Activated T-helper 9 cell treated with anti-CD3 and anti-CD28 coated beads, Interleukin-2, amount 50 U/mL, for 16 hours (primary cell): ENCODE measurements at places on chromosomes 12 and 14.
A peak's percentile ranks its signal among the peaks of the same experiment; 100 is the strongest.

DNA sequence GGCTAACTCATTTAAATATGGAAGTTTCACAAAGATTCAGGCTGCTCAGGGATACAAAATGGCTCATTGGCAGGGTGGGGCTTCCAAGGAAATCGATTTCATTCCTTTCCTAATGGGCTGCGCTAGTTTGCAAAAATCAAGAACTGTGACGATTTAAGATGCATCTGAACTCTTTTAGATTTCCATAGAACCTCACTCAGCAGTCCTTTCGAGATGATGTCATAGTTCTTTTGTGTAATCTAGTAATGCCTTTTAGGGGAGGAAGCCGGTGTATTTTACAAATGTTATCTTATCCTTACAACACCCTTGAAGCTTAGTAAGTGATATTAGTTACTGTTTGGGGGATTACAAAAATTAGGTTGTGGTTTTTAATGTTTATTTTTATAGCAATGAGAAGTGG, 239.8 kb downstream of the RGS6 start:
- DNase-seq, result no peak

GRCh38 chr12:54356228-54356627, 8.1 kb downstream of the GPR84 start:
- DNase-seq, result no peak

DNA sequence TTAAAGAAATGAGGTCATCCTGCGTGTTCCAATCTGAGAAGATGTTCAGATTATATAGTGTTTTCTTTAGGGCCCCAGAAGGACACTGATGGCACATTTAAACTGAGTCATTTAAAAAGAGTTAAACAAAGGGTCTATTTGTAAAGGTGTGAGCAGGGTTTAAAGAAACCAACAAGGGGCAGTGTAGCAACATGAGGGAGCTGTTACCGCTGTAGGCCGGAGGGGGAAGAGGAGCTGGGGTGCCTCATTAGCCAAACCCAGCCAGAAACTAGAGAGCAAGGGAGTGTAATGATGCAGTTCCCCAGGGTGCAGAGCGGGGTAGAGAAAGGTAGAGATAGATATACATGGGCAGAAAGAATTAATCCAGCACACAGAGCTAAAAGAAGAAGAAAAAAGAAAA, 160.4 kb downstream of the TBX5 start:
- no peak for DNase-seq

DNA sequence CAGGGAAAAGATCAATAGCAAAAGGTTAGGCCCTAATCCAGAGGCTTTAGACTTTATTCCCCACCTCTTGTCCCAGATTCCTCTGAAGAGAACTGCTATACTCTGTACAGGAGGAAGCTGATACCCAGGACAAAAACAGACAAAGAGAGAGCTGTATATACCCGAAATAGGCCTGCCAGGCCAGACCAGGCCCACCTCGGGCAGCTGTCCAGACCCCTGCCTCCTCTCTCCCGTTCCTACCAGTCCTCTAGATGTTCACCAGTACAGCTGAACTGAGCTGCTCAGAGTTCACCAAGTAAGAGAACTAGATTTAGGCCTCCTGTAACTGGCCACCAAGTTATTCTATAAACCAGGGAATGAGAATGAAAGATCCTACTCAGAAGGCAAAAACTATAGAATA, 4.7 kb downstream of the CHD4 start:
- no peak for DNase-seq

DNA sequence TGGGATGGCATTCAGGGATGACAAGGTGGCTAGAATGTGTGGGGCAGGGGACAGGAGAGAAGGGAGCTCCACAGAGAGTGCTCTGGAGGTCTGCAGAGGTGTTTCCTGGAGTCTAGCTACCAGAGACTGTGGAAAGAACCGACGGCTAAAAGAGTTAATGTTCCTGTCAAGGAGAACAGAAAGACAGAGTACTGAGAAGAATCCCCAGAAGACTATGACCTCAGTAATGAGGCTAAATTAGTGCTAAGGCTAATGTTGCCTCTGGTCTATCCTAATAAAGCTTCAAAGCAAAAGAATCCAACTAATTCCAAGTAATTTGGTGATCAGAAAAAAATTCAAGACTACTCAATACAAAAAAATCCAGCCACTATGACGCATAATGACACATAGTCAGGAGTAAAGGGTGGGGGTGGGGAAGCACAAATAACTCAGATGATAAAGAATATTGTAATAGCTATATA, 44.7 kb downstream of the FERMT2 start:
- DNase-seq, result no peak

- DNase-seq, result no peak
These were observed 331.7 kb downstream of the SOX5 start for GRCh38 chr12:23617749-23618148.

GRCh38 chr14:99729991-99730875, 46.1 kb downstream of the CYP46A1 start:
- peak; percentile 47 for DNase-seq
